Stimulated activated CD8-positive, alpha-beta memory T cell treated with anti-CD3 and anti-CD28 coated beads, Interleukin-15, amount 100 ng/mL, for 4 hours (primary cell): ENCODE measurements at places on chromosomes 6 and 20.

DNA sequence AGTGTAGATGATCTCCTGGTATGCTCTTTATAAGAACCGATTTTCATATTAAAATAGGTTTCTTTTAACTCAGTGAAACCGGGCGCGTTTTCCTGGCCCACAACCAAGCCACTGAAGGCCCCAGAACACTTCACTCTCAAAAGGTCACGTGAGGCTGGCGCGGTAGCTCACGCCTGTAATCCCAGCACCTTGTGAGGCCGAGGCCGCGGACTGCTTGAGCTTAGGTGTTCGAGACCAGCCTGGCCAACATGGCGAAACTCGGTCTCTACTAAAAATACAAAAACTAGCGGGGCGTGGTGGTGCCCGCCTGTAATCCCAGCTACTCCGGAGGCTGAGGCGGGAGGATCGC is 402 bp upstream of the TAF8 start:
- DNase-seq: no peak

DNA sequence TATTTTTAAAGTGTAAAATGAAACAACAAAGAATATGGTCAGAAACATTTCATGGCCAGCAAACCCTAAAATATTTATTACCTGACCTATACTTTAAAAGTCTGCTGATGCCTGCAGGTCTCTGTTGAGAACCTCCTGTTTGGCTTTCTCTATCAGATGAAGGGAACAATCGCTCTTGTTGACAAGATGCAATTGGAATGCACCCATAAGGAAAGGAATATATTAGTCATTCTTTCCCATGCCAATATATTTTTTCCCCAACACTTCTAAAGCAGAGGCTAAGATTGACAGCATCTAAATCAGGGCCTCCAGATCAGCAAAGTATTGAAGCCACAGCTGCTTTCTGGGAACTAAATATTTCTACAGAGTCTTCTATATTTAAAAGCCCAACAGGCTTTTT is 897.8 kb downstream of the EPHA7 start:
- no peak for DNase-seq

DNA sequence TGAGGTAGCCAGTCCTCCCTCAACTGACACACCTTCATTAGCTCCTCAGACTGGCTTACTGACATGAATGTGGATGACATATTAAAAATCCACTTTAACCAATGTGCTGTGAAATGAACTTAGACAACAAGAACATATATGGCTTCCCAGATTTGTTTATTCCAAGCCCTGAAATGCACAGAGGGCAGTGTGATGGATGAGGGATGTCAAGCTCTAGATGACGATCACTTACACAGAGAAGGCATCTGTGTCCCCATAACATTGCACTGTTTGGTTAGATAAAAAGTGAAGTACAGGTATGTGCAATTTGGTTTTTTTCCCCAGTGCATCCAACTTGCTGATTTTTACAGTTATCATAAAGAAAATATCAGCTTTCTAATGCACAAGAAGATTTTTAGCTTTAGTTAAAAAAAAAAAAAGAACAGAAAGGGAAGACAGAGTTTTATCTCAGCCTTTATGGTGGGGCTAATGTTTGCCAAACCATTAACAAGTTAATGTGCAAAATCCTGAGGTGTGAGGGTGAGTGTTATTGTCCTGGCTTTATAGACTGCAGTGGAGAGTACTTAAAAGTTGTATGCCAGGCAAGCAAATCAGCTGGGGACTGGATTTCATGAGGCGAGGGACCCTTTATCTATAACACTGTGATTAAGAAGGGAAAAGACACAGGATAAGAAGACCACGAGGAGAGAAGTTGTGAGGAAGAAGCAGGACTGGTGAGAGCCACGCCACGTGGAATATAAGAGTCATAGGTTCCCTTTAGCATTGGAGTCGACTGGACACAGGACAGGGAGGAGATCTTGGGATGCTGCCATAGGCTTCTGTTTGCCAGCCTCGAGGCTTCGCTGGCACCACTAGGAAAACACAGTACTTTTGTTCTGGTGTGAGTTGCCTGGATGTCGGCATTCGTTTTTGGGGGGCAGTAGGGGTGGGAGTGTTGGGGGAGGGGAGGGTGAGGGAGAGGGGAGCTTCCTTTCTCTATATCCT is 90.0 kb upstream of the BACH2 start:
- DNase-seq: no peak

DNA sequence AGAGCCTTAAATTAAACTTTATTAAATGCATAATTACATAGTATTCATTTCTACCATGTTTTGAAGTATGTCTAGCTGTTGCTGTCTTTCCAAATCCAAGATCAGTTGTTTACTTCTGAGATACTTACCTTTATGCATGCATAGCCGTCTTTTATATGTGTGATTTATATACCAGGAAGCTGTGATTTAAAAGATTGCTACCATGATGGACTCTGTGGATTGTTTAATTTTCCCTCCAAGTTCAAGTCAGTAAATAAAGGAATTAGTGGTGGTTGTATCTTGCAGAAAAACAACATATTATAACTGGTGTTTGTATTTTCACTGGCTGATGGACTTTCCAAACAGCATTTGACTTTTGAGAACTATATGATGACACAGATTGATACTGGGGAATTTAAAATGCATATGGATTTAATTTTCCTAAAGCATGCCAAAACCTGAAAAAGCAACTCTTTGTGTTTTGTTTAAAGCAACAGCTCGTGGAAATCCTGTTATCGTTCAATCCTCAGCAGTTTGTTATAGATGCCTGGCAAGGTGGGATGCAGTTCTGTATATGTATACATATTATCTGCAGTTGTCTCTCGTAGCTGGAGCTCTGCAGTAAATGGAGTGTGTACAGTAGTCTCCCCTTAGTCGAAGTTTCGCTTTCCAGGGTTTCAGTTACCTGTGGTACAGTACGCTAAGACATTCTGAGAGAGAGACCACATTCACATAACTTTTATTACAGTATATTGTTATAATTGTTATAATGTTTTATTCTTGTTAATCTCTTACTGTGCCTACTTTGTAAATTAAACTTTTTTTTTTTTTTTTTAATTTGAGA is 77.1 kb downstream of the CBFA2T2 start:
- DNase-seq: no peak

DNA sequence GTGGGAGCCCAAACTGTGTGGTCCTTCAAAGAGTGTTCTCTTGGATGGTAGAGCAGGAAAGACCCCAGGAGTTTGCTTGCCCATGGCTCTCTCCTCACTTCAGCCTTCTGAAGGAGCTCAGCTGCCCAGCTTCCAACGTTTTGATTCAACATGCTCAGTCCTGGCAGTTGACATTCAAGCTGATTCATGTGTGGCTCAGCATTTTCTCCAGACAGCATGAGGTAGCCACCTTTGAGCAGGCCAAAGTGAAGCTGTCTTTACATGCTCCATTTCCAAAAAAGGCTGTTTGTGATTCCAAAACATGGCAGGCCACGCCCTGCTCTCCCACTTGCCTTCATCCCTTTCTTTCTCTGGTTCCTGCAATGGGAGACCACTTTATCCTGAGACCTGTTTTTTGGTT is 280.2 kb downstream of the TBC1D7 start:
- no peak for DNase-seq

DNA sequence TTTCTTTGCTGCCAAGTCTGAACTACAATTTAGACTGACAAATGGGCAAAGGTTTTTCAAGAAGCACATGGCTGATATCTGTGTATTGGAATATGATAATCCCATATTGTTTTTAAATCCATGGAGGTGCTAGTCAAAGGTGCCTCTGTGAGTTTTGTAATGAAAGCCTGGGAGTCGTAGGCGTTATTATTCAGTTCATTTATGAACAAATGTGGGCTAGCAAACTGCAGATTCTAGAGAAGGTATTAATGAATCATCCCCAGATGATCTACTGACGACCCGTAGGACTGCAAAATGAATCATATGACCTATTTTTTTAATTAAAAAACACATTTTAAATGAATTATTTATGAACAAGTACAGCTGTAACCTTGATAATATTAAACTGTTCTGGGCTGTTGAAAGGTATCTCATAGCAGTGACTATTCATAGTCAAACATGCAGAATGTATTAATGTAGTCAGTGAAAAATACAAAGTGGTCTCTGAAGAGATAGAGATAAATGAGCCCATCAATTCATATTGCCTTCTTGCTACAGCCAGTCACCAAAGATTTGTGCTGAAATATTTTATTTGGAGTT is 1317.8 kb upstream of the MAP3K7 start:
- no peak for DNase-seq

DNA sequence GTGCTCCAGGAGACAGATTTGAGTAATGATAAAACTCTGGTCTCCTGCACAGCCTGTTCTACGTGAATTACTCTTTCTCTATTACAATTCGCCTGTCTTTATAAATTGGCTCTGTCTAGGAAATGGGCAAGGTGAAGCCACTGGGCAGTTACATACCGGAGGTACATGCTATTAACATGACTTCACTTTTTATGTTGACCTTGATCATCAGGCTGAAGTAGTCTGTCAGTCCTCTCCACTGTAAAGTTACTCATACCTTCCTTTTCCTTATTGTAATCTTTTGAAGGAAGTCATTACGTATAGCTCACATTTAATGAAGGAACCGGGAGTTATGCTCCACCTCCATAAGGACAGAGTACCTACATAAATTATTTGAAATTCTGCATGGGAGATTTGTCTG is 19.9 kb upstream of the KHDC1 start:
- DNase-seq: no peak

DNA sequence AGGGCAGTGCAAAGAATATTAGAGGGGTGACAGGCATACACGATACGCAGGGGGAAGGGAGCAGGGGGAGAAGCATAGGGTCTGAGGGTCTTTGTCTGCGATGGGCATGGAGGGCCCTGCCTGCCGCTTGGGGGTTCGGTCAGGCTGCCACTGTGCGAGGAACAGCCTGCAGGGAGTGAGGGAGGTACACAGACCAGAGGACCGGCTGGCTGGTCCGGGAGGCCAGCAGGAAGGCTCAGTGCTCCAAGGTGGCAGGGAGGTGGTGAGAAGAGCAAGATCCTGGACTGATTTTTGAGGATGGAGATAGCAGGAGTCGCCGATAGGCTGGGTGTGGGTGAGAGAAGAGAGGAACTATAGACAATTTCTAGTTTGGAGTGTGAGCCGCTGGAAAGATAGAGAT is 338.4 kb downstream of the ZFAND3 start:
- no peak for DNase-seq

GRCh38 chr6:76422511-76423213 is 350.2 kb upstream of the IMPG1 start:
- DNase-seq: no peak

DNA sequence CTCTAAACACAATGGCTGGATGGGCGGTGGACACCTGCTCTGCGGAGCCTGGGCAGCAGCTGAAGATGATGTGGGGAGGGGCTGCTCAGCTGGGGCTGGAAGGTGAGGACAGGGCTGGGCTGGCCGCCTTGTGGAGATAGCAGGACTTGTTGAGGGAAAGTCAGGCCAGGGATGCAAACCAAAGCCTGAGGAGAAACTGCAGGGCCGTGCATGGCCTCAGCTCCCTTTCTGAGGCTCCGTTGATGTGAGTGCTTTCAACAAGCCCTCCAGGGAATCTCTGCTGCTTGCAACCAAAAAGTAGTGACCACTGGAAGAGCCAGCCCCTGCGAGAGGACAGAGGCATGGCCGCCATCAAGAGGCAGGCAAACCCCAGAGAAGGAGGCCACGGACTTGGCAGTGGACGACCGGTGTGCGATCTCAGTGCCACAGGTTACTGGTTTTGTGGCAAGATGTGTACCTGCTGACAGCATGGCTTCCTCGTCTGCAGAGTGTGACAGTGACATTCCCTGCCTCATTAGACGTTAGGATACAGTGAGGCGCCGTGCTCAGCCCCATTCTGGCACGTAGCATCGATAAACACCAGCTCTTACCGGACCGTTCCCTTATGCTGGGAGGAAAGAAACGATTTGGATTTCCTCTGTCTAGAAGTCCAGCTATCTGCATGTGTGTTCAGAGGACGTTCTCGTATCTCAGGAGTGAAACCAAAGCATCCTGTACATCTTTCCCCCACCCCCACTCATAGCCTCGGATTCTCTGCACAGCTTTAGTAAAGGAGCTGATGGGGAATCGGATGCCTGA is 37.9 kb downstream of the ERMARD start:
- DNase-seq: no peak

DNA sequence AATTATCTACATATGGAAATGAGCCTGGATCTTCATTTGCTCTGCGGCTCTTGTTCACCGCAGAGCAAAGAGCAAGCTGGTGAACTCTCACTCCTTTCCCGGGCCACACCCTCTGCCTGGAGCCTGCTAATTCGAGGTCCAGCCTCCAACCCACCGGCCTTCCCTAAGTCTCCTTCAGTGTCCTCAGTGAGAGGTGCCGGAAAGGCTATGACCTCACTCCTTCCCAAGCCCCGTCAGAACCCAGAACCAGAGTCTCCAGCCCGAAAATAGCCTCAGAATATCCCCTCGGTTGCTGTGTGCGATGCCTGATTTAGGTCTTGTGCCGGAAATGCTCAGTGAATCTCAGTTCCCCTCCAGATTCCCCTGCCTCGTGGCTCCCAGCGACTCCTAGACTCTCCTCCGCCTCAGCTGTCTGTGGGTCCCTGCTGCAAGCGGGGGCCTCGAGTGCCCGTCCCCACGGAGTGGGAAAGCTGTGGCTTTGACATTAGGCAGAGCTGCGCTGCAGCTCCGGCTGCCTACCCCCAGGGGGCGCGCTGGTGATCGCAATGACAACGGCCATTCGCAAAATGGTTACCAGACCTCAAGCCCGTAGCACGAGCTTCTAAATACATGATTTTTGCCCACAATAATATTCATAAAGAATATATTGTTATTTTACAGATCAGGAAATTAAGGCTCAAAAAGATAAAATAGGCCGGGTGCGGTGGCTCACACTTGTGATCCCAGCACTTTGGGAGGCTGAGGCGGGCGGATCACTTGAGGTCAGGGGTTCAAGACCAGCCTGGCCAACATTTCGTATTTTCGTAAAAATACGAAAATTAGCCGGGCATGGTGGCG is 4.1 kb upstream of the BNIP5 start:
- DNase-seq: peak; percentile 34

GRCh38 chr6:29474996-29475395 is 12.8 kb downstream of the MAS1L start:
- DNase-seq: no peak

GRCh38 chr20:36548006-36548315 is 6.6 kb downstream of the MYL9 start:
- no peak for DNase-seq

DNA sequence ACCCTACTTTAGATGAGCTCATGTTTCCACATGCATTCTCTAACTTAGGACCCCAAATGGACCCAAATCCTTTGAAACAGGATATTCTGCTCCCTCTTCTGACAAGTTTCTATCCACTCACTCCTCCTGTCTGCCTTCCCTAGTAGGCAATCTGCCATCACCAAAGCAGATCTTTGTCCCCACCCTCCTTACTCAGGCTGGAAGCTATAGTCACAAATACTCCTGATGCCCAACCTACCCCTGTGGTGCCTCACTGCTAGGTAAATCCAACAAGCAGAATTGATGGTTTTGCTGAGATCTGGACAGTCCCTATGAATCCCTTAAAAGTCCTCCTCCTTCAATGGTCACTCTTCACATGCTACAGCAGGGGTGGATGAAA is 21.7 kb downstream of the ELOVL5 start:
- DNase-seq: no peak

GRCh38 chr6:116471531-116471930 is 10.4 kb downstream of the CALHM6 start:
- no peak for DNase-seq

GRCh38 chr6:154380741-154381140 is 24.1 kb upstream of the IPCEF1 start:
- DNase-seq: no peak

GRCh38 chr20:46150943-46151342 is 32.8 kb downstream of the CD40 start:
- no peak for DNase-seq
